ENCODE measurements at places on chromosomes 4 and X.

DNA sequence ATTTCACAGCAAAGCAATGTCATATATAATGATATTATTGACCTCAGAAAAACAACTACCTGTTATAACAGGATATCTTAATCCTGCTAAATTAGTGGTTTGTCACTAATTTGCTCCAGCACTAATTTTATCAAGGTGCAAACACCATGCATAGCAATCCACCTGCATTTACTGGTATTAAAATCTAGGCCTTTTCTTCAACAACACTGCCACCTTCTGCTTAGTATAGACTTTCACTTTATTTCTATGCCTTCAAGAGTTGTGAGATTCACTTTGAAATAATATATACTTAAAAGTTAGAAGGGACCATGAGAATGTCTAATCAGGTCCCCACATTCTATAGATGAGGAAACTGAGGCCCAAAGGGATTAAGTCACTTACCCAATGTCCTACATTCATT, 82.1 kb upstream of the IQCM start:
- no peak for DNase-seq

- no peak for DNase-seq
These were observed 138.6 kb downstream of the HS6ST2 start for GRCh38 chrX:132819711-132820264.

DNA sequence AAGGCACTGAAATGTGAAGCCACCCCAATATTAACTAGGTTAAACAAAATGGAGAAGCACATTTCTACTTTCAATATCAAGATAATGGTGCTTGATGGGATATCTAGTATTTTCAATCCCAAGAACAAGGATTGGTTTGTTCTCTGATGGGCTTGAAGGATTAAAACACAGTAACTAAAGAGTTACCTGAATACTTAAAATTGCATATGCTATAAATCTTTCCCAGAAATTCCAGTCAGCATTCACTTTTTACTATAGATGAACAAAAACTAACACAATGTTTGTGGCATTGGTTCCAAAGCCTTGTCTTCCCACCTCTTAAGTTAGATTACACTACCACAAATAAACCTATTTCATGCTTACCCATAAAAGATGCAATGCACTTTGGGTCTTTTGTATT, 3.9 kb upstream of the PCDH10 start:
- DNase-seq, result no peak

DNA sequence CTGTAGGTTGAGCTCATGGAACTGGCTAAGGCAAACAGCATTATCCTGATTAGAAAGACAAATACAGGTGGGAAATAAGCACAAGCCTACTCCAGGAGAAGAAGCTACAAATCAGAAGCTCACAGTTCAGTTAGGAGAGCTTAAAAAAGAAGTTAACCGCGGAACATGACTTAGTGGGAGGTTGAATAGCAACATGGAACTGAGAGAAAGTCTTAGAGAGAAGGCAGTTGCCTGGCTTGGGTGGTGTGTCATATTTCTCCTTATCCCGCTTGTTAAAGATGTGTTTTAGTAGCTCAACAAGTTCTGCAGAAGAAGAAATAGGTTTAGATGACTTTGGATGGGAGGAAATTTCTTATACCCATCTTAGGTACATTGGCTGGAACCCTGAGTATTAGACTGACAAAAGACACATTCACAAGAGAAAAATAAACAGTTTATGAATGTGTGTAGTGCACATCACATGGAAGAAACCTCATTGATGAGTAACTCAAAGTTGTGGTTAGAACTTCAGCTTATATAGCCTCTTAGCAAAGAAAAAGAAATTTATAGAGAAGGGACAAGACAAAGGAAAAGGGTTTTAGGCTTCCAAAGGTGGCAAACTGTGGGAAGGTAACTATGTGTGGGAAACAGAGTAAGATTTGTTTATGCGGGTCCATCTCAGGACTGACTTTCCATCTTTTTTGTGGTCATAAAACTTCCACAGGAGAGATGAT, 37.4 kb upstream of the RXFP1 start:
- no peak for DNase-seq

DNA sequence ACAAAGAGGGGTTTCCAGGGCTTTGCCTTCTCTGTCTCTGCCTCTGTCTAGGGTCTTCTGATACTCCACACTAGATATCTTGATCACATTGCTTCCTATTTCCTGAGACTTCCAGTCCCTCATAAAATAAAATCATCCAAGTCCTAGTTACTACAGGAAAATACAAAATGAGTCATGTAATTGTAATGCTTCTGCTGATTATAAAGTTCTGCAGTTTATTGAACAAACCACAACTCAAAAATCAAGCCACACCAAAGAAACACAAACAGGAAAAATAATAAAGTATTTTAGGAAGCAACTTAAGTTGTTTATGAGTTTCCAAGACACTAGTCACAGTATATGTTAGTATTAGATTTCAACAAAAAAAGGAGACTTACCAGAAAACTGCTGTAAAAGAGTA, 695.1 kb upstream of the GALNTL6 start:
- no peak for DNase-seq

- peak; percentile 71 for DNase-seq
These were observed 1.1 kb downstream of the INTS6L start for GRCh38 chrX:135521405-135522131.

DNA sequence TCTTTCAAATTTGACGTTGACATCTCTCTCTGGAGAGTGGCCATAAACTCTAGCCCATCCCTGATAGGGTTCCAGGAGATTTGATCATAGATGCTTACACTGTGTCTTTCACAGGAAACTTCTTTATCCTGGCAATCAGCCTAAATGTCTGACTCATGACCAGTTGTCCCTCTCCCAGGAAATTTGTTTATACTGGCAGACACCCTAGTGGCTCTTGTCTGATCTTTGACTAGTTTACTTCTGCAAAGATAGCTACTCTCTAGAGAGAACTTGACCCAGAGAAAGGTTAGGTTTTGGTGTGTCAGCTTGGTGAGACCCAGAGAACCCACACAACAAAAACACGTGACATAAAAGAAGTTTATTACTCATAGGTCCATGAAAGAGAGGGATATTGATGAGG, 509.8 kb downstream of the CENPC start:
- DNase-seq, result no peak

GRCh38 chr4:85370400-85371032, 104.4 kb upstream of the ARHGAP24 start:
- no peak for DNase-seq

DNA sequence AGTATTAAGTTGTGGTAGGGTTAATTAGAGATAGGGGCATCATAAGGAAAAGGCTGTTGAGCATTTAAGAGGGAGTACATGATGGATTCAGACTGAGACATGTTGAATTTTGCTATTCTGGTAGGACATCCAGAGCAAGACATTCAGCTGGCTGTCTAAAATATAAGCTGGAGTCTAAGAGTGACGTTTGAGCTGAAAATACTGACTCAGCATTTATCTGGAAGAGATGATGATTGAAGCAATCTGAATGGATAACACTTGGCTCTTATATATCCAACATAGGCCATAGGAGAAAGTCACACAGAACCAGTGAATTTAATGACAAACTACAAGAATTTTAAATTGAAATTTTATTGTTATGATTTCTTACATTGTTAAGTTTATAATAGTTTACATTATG, 114.3 kb downstream of the CENPC start:
- DNase-seq, result no peak

DNA sequence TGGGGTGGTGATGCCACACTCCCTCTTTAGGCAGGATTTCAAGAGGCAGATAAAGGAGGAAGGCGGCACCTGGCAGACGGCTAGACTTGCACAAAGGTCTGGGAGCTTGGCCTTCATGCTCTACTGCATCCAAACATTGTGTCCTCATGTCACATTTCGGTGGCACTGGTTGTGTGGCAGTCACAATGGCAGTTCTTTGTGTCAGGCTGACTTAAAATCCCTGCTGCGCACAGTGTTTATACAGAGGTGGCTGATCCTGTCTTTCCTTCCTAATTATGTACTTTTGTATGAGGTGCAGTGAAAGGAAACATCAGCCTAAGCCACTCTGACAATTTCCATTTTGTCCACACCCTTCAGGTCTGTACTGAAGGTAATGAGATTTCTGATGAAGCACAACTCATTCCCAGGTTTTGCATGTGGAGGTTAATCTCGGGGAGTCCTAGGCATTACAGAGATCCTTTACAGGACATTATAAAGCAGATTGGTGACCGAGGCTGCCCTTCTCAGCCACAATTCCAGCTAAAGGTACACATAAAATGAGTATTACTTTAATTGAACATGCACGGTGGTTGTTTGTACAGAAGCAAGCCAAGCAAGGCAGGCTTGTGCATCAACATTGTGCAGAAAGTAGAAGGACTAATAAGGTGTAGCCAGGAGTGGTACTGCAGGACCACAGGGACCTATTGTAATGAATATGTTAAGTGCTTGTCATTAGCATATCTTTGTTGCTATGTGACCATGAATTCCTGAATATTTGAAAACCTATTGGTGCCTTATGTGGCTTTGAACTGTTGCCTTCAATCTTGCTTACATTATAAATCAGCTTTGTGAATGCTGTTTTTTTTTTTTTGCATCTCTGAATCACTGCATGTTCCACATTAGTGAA, 147.6 kb downstream of the STK32B start:
- no peak for DNase-seq

DNA sequence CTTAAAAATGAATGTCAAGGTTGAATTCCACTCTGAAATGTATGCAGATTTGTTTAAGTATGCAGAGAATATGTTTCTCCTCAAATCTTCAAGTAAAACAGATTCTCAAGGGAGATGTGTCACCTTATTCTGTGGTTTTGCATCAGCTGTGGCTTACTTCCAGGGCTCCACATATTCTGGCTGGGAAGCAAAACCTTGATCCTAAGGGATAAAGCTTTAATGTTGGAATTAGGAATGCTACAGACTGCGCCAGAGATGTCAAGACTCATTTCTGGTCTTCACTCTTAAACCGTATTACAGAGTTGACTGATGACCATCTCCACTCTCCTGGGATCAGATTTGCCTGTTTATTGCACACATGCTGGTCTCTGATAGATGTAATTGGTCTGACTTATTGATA, 143.9 kb upstream of the DIPK2B start:
- no peak for DNase-seq

- no peak for DNase-seq
These were observed 101.1 kb upstream of the SHISA3 start for GRCh38 chr4:42296196-42296595.

DNA sequence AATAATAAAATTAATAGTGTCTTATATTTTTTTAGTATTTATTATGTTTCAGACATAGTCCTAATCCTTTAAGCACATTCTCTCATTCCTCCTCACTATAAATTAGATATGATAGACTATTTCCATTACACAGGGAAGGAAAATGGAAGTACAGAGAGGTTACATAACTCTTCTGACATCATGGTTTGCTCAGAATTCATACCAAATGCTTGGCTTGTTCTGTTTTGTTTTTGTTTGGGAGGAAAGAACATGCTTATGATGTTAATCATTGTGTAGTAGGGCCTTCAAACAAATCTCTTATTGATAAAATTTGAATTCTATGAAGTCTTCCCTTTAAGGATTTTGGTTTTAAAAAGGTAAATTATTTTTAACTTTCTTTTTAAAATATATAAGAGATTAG, 59.5 kb downstream of the RXFP1 start:
- no peak for DNase-seq

DNA sequence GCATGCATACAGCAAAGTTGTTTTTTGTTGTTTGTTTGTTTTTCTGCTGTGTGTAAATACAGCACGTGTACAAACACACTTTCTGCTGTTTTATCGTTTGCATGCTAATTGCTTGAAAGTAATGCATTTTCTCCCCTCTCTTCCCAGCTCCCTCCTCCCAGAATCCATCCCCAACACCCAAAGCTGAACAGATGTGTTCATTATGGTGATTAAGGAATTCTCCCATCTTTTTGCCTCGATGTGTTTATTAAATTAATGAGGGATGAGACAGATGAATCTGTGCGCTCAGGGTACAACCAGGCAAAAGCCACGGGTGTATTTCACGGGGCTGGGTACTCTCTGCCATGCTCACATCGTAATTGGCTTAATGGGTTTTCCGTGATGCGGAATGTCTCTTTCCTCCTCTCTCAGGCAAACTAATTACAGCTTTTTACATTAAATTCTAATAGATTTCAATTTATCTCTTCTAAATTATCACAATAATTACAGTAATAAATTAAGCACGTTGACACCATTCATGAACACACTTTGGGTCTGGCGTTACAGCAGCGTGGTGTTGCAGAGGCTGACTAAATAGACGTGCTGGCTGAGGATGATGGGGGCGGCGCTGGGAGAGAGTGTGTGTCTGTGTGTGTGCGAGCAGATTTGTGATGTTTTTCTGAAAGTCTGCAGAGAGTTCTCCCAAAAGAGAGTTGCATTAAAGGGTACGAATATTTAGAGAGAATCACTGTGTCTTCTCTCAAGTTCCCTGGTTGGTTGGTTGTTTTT, 117.7 kb downstream of the CRLF2 start:
- no peak for DNase-seq

DNA sequence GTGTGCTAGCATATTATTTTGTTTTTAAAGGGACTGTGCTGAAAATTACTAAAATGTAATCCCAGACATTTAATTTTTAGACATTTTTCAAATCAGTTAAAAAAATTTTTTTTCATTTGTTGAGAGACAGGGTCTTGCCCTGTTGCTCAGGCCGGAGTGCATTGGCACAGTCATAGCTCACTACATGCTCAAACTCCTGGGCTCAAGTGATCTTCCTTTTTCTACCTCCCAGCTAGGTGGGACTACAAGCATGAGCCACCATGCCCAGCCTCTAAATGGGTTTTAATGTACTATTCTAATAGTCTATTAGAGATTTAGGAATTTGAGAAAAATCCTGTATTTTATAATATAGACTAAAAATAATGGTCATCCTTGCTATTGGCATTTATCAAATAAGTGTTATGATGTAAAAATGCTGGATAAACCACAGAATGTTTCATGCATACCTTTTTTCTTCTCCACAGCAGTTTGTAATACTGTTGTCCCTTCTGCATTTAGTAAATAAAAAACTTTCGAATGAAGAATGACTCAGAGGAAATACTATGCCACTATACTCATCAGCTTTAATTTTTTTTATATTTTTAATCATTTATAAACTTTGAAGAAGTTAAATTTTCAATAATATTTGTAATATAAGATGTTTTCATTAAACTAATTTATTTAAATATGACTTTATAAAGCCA, 29.9 kb downstream of the CPEB2 start:
- no peak for DNase-seq

Data from stimulated activated CD4-positive, alpha-beta T cell treated with anti-CD3 and anti-CD28 coated beads, Interleukin-4, amount 100 ng/mL, for 48 hours (primary cell).